ENCODE measurements at places on chromosomes 16 and 17.
A peak's percentile ranks its signal among the peaks of the same experiment; 100 is the strongest.

GRCh38 chr17:1752425-1753262 is 9.2 kb upstream of the SERPINF1 start:
- no peak for DNase-seq

GRCh38 chr17:29546830-29547229 is 20.0 kb downstream of the ABHD15 start:
- DNase-seq: no peak

DNA sequence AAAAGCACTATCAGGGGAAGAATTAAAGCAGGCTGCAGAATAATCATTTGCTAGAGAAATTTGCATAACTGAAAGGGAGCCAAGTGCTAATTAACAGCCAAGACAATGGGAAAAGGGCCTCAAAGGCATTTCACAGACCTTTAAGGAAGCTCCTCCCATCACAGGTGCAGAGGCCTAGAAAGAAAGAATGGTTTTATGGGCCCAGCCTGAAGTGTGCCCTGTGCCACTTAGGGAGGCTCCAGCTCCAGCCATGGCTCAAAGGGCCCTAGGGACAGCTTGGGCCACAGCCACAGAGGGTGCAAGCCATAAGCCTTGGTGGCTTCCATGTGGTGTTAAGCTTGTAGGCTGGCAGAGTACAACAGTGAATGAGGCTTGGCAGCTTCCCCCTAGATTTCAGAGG is 50.1 kb downstream of the RNF112 start:
- DNase-seq: peak; percentile 39

- DNase-seq: no peak
Observed at GRCh38 chr17:63919311-63919723, 678 bp upstream of the GH1 start.

- no peak for DNase-seq
Observed at GRCh38 chr16:10937068-10937859, 5.0 kb downstream of the DEXI start.

- DNase-seq: no peak
Observed at GRCh38 chr16:83802135-83802534, 5.6 kb upstream of the HSBP1 start.

GRCh38 chr17:41067281-41067680 is 1.6 kb upstream of the KRTAP2-4 start:
- no peak for DNase-seq

DNA sequence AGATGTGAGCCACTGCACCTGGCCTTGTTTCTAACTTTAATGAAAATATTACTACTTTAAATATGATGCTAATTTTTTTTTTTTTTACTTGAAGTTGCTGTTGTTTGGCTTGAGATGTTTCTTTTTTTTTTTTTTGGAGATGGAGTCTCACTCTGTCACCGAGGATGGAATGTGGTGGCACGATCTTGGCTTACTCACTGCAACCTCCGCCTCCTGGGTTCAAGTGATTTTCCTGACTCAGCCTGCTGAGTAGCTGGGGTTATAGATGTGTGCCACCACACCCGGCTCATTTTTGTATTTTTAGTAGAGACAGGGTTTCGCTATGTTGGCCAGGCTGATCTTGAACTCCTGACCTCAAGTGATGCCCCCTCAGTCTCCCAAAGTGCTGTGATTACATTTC is 23.6 kb downstream of the IGSF6 start:
- DNase-seq: no peak

GRCh38 chr16:46974352-46974751 is 878 bp upstream of the DNAJA2 start:
- no peak for DNase-seq

GRCh38 chr17:44593156-44593555 is 35.9 kb downstream of the FZD2 start:
- no peak for DNase-seq

DNA sequence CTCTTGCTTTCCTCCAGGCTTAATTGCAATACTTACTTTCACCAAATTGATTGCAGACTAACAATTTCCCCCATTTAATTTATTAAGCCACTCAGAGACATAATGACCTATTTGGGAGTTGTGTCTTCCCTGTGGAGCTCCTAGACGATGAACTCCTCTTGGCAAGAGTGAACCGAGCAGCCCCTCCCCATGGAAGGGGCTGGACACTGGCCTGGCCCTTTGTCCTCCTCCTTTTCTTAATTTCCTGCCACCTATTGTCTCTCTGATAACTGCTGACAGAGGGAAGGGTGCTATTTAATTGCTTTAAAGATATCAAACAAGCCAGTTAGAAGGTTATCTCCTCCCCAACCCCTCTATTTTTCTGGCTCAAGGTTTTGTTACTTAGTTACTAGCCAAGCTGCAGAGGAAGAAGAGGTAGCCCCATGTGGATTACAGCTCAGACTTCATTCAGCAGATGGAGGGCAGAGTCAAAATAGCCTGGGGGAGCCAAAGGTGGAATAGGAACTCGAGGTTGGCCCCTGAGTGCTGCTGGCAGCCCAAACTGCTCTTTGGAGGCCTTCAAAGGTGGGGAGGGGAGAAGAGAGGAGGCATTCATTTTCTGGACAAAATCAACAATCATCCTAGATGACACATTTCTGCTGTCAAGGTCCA is 3.7 kb upstream of the SSTR2 start:
- no peak for DNase-seq

GRCh38 chr17:64217249-64217691 is 45.8 kb downstream of the TEX2 start:
- no peak for DNase-seq

DNA sequence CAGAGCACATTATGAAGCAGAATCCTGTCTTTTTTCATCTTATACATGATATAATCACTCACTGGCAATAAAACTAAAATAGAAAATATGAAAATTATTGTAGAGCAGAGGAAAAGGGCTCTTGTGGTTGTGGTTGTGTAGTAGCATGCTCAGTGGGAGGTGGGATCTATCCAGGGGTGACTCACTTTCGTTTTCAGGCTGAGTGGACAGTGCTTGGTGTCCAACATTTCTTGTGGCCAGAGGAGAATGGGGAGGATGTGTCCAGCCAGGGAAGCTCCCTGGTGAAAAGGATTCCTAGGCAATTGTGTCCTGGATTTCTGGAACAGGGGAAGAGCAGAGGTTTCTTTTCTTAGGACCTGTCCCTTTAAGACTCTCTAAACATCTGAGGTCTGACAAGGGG is 31.9 kb upstream of the CPHXL start:
- no peak for DNase-seq

DNA sequence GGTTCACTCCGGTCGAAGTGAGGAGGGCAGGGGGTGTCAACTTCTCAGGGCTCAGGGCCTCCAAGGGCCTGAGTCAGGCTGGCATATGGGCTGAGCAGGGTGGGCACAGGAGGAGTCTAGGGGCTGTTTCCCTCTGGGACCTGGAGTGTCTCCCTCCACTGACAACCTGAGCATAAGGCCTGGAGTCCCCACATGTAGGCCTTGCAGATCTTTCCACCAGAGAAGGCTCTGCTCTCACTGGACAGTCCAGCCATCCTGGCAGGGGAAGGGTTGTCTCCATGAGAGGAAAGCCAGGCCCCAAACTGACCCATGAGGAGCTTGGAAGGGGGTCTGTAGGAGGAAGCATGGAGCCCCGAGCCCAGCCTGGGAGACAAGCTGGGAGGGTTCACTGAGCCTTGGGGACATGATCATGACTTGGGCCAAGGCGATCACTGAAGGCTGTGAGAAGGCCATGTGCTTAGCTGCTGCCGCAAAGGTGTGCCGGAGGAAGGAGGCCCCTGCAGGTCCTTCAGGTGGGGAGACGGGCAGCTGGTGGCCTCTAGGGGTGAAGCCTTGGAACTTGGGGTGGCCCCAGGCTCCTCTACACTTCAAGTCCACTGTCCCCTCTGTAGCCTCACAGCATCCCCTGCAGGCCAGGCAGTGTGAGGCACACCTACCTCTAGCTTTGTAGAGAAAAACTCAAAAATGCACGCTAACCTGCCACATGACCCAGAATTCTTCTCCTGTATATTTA is 9.9 kb downstream of the CMTM2 start:
- DNase-seq: no peak

DNA sequence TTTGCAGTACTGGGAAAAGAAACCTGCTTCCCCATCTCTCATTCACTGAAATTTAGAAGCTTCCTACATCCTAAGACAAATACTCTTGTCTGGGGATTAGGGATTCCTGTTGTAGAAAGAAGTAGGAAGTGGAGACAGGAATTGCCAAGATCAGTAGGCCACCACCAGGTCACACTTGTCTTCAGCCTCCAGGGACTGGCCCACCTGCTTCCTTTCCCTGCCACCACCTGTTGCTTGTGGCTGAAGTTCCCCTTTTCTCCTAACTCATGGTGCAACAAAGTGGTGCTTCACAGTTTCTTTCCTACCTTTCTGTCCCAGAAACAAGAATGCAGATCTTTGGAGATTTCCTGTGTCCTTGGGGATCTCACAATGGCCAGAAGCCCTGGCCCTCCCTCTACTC is 82.4 kb downstream of the WNT3 start:
- DNase-seq: no peak

DNA sequence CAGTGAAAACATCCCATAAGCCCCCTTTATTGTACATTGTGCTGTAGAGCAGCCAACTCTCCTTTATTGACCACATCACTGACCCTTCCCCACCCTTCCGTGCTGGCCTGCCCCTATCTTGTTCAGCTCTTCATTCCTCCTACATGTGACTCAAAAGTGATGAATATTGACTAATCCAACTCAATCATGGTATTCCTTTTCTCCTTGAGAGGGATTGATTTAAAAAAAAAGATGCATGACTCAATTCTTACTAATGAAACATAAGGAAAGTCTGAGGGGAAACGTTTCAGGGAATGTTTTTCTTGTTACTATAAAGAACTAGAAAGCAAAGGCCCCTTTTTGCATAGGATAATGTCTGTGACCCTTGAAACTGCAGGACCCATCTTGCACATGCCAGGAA is 125.2 kb upstream of the SOX9 start:
- no peak for DNase-seq

DNA sequence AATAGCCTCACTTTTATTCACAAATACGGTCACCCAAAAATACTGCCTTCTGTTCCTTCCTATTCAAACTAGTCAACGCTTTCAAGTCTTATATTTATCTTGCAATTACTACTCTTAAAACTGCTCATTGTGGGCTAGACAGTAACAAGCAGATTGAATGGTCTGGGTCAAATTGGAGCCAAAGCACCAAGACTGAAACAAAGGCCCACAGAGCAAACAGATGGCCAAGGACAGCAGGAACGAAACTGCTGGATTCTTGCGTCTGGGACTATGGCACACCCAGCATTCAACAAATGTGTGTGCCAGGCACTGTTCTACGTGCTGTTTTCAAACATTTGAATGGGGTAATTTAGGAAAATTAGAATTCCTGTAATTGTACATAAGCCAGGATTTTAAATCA is 250.1 kb upstream of the PSMD7 start:
- no peak for DNase-seq

DNA sequence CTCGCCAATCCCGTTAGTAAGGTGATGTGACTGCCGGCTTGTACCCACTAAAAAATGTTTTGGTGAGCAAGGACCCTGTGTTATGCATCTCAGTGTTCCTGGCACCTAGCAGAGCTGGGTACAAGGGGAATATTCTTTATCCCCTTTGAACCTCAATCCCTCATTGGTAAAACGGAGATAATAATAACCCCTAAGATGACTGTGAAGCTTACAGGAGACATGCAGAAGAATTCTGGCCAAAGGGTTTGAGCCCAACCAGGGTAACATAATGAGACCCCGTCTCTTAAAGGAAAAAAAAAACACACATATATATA is 896 bp downstream of the GGA2 start:
- DNase-seq: no peak

All from NCI-H1048 (cell line).